Upper lobe of right lung (tissue), 1 donor: ENCODE measurements at places on chromosomes 16 and 17. TPM values are rescaled to one million over a fixed set of nuclear protein-coding genes. Genes with fewer than 3 reads are reported as not detected.
A peak's percentile ranks its signal among the peaks of the same experiment; 100 is the strongest.

The FOXC2 gene
- 1.1 TPM for total RNA-seq

The AANAT gene
- not detected for total RNA-seq

DNA sequence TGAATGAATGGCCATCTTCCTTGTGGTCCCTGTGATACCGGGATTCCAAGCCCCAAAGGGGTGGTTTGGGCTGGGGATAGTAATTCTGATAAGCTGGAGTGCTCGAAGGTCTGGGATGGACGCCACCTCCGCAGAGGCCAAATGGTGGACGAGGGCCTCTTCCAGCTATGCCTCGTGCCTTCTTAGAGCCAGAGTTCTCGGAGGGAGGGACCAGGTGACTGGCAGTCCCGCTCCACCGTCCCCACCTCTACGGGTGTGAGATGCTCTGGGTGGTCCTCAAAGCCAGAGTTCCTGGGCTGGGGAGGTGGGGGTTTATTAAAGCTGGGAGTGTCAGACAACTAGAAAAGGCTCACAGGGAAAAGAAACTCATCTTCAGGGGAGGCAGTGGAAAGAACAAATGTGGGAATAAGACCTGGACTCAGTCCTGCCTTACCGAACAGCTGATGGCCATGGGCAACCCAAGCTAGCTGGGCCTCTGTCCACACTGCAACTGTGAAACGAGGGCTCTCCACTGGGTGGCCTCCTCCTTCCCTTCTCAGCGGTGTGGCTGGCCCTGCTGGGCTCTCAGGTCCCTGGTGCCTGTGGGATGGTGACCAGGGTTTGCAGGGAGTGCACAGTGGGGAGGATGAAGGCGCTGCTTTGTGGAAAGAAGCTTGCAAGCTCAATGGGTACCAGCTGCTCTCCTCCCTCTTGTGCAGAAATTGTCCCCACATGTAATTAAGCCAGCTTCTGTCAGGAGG lies 75.2 kb downstream of the N4BP1 start:
- H3K27me3 ChIP-seq: no peaks in the 10 kb centered on the region
- no peak for DNase-seq
- peaks cover 7% of the 10 kb centered on the region for H3K36me3 ChIP-seq

DNA sequence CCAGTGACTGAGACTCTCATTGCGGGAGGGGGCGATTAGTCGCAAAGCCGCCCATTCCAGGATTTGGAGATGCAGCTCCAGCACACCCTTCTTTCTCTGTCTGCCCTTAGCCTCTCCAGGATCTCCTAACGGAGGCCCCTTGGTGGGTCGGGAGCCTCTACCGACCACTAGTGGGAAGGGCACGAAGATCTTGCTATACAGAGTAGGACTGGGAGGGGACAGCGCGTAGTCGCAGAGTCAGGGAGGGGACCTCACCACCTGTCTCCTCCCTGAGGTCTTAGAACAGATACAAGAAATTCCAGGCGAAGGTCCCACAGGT lies 588 bp upstream of the SMTNL2 start:
- peak overlapping the region; percentile 71 for H3K27ac ChIP-seq
- DNase-seq: no peak
- H3K27me3 ChIP-seq: peaks cover 26% of the 10 kb centered on the region
- H3K36me3 ChIP-seq: no peaks in the 10 kb centered on the region

The KRTAP1-5 gene
- not detected for total RNA-seq

GRCh38 chr17:4097165-4097960 lies 45.5 kb downstream of the ZZEF1 start:
- H3K4me1 ChIP-seq: peaks cover 16% of the 10 kb centered on the region
- peaks cover 82% of the 10 kb centered on the region for H3K36me3 ChIP-seq
- no peak overlapping the region for H3K27ac ChIP-seq
- no peak overlapping the region for H3K4me3 ChIP-seq
- no peak for DNase-seq
- H3K27me3 ChIP-seq: no peaks in the 10 kb centered on the region

The TNFRSF13B gene
- total RNA-seq: not detected
